ENCODE measurements at places on chromosomes 3 and 15. TPM values are rescaled to one million over a fixed set of nuclear protein-coding genes. Genes with fewer than 3 reads are reported as not detected.

- no peak for DNase-seq
Observed at GRCh38 chr3:157872902-157873301, 233.3 kb downstream of the SHOX2 start.

GRCh38 chr15:74449643-74450205, 11.2 kb downstream of the UBL7 start:
- DNase-seq = no peak

DNA sequence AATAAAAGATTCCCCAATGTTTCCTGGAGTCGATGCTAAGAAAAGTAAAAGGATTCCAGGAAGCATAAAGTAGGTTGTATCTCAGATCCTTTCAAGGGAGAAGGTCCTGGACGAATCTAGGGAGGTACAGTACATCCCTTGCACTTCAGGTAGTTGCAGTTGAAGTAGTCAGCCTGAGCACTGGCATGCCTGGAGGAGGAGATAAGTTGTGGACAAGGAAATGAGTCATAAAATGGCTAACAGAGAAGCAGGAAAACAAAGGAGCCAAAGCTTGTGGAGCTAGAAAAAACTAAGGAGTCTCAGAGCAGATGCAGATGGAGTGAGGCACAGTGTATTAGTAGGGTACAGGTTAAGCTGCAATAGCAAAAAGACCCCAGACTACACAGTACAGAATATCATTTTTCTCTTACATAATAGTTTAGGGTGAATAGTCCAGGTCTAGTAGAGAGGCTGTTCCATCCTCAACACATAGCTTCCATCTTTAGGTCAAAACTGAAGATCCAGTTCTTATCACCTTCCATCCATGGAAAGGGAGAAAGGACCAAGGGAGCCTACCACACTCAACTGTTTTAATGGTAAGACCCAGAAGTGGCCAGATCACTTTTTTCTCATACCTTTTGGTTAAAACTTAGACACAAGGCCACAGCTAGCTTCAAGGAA, 41.3 kb downstream of the COL6A5 start:
- no peak for DNase-seq

DNA sequence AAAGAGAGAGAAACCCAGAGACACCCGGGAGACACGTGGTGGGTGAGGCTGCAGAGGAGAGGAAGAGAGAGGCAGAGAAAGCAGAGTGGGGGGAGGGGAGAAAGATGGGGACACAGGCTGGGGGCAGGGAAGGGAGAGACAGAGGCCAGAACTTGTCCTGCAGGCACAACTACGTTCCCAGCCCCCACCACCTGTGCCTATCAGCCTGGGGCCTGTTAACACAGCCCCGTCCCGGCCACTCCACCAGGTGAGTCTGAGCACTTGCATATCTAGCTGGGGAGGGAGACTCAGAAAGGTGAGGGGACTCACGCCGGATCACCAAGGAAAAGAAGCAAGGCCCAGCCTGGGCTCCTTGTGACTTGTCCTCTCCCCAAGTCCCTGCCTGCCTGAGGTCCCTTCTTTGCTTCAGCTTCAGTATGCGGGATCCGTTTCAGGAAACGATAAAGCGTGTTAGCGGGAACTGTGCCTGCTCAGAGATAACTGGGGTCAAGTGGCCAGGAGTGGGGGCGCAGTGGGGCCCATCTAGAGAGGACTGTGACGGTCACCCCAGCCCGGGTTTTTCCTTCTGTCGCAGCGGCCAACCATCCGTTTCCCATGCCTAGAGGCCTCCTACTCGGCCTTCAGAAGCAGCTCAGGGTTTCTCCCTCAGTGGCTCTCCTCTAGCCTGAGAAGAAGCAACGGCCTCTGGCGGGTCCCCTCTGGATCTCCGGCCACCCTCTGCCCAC, 10.3 kb downstream of the LINGO1 start:
- DNase-seq = no peak

SERP1 gene
- total RNA-seq = 104 TPM

- no peak for DNase-seq
Observed at GRCh38 chr3:69343875-69344274, 42.0 kb downstream of the FRMD4B start.

SLC6A11 gene
- 0.08 TPM for total RNA-seq

DNA sequence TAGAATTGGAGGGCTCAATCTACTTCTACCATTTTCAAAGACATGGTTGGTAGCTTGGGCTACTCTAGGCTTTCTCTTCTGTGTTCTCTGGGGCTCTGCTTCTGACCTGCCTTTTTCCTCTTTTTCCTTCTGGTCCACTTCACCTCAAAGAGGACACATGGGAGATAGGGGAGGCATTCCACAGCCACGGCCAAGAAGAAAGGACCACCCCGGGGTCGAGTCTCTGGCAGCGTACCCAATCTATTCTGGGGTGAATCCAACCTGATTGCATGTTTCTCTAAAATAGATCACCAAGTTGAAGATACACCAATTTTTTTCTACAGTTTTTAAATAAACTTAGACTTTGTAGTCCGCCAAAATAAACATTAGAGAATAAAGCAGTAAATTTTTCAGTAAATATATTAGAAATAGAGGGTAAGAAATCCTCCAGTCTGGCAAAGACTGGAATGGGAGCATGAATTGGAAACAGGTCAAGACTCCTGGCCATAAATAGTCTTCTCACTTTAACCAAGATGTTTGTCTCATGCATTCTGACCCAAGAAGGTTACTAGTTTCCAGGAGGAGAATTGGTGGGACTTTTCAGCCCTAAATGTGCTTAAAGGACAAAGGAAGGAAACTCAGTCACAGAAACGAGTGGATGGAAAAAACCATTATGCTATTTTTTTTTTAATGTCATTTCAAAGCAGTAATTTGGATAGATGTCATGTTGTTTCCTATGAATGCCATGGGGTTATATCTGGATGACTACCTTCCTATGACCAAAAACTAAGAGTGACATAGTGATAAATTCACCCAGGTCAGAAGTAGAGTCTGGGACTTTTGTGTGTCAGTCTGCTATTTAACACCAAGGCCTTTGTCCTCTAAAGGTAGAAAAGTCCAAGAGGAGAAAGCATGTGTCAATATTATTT, 71.3 kb upstream of the PHLDB2 start:
- DNase-seq = no peak

GRCh38 chr3:23244324-23245041, 41.4 kb downstream of the UBE2E2 start:
- no peak for DNase-seq

- DNase-seq = no peak
Observed at GRCh38 chr3:53675942-53676341, 170.3 kb downstream of the CHDH start.

NDUFB5 gene
- total RNA-seq = 143 TPM

- DNase-seq = no peak
Observed at GRCh38 chr15:59437142-59437816, 707 bp upstream of the FAM81A start.

DNA sequence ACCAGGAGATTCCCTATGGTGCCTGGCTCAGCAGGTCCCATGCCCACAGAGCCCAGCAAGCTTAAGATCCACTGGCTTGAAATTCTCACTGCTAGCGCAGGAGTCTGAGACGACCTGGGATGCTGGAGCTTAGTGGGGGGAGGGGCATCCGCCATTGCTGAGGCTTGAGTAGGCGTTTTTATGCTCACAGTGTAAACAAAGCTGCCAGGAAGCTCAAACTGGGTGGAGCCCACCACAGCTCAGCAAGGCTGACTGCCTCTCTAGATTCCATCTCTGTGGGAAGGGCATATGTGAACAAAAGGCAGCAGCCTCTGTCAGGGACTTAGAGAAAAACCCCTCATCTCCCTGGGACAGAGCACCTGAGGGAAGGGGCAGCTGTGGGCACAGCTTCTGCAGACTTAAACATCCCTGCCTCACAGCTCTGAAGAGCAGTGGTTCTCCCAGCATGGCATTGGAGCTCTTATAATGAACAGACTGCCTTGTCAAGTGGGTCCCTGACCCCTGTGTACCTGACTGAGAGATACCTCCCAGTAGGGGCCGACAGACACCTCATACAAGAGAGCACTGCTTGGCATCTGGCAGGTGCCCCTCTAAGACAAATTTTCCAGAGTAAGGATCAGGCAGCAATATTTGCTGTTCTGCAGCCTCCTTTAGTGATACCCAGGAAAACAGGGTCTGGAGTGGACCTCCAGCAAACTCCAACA, 231.5 kb upstream of the SETMAR start:
- DNase-seq = peak; percentile 51

DNA sequence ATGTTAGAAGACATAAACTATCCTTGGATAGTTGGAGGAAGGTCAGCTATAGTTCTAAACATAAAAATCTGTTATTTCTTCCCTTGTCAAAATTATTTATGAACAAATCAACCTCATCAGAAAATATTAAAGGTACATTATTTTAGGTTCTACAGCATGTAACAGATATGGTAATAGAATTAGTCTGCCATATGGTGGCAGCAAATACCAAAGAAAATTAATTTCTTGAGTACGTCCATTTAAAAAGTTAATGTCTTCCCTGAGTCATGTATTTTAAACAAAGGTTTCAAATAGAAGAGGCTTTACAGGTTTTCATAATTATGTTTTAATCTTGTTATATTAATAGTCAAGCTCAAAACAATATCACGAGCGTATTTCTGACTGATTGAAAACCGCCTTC, 17.9 kb upstream of the ANKRD28 start:
- DNase-seq = no peak

- DNase-seq = no peak
Observed at GRCh38 chr3:146625186-146625775, 20.1 kb upstream of the PLSCR5 start.

DNA sequence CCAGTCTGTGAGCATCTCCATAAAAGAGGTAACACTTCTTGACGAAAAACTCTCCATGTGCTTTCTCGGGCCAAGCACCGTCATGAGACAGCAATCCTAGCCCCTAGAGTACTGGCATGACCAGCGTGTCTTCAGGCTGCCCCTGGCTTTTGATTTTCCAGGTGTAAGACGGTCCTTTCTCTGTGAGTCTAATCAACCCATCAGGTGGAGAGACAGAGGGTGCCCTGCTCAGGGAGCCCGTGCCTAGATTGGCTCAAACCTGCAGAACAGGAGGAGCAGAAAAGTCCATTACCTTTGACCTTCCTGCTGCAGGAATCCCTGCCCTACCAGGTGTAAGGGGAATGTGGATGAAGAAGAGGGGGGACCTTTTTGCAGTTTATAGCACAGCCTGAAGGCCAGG, 109.5 kb upstream of the CHRM5 start:
- no peak for DNase-seq

- no peak for DNase-seq
Observed at GRCh38 chr15:70717237-70717793, 46.0 kb downstream of the UACA start.

- DNase-seq = no peak
Observed at GRCh38 chr15:61115679-61116078, 113.4 kb downstream of the RORA start.

CCPG1 gene
- total RNA-seq = 65.6 TPM

All from left colon (tissue), 2 donors.